HepG2 (cell line): ENCODE measurements at places on chromosomes 4 and X. TPM values are rescaled to one million over a fixed set of nuclear protein-coding genes. Genes with fewer than 3 reads are reported as not detected.
A peak's percentile ranks its signal among the peaks of the same experiment; 100 is the strongest.

NXF2B gene
- total RNA-seq: not detected in 2 replicates

OPRPN gene
- not detected in 2 replicates for total RNA-seq

PF4V1 gene
- total RNA-seq: not detected in 2 replicates

ZIC3 gene
- total RNA-seq: not detected in 2 replicates

PPP4R3C gene
- total RNA-seq: not detected in 2 replicates

SMR3B gene
- not detected in 2 replicates for total RNA-seq

SPARCL1 gene
- total RNA-seq: 0.04 TPM in 1 of 2 replicates, not detected in the other

FAM184B gene
- total RNA-seq: not detected in 2 replicates

NAAA gene
- total RNA-seq: 11.7 and 24.6 TPM in 2 replicates

- no peak for DNase-seq
Observed at GRCh38 chr4:76156635-76157034, 8.4 kb upstream of the NUP54 start.

- DNase-seq: peak; percentile 21
Observed at GRCh38 chr4:163048447-163048846, 118.2 kb downstream of the NAF1 start.

- DNase-seq: no peak
Observed at GRCh38 chr4:2786794-2787229, 6.1 kb upstream of the SH3BP2 start.

DNA sequence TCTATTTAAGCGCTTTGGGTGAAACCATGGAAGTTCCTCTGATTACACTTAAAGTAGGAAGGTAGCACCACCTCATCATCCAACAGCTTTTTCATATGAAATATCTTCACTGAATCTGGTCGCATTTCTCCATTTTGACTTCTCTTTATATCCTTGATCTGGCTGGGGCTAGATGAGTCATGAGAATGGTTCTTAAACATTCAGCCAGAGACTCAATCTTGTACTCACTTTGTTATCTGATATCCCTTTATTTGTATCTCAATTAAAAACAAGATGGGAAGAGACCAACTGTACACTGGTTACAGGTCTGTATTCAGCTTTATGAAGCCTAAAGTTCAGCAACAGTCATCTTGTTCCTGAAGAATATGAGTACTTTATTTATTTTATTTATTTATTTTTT lies 84.9 kb downstream of the CBLL2 start:
- no peak for DNase-seq

GRCh38 chr4:2937146-2937857 lies 25.9 kb downstream of the NOP14 start:
- DNase-seq: peak; percentile 91

DNA sequence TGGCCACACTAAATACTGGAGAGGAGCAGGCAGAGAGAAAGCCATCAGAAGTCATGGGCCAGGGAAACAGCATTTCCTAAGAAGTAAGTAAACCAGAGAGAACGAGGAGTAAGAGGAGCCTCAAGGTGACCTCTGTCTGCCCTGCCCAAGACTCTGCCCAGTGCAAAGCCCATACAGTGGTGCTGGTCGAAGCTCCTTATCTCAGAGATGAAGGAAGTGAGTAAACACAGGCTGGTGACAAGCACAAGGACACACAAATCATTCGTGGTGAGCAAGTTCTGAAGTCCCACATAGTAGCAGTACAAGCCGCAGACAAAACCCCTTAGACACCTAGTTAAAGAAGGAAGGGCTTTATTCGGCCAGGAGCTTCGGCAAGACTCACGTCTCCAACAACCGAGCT lies 62.7 kb downstream of the DCTD start:
- no peak for DNase-seq

DNA sequence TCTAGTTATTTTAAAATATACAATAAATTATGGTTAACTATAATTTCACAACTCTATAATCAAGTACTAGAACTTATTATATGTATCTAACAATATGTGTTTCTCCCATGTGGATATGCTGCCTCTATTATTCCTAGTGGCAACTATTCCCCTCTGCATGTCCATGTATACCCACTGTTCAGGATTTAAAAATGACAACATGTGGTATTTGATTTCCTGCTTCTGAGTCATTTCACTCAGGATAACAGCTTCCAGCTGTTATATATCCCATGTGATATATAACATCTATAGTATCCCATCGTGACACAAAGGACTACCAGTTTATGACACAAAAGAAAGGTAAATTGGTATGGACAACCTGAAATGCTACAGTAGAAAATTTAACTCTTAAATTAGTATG lies 167.4 kb upstream of the TACR3 start:
- DNase-seq: no peak

DNA sequence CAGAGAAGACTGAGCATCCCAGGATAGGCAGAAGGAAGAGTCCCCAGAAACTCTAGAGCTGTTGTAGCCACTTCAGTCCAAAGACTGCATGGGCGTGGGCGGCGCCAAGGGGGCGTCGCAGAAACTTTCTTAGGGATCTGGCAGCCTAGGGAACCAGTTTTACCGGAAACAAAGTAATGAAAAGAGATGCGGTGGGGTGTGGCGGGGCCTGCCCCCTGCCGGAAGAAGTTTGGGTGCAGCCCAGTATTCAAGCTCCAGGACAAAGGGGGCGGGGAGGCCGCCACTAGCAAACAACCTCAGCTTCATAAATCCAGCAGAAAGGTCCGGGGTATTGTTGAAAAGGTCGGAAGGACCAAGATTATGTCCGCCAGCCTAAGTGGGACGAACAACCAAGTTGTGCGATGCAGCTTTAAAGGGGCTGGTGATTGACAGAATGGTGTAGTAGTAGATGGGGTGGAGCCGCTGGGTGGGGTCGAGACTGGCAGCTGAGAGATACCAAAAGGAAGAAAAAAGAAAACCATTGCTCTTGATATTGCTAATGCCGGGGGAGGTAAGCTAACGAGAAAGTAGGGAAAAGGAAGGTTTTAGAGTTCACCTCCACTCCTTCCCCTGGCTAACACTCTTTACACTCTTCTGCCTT lies 190.5 kb downstream of the RRAGB start:
- no peak for DNase-seq

- DNase-seq: no peak
Observed at GRCh38 chr4:1291091-1291490, 1.4 kb downstream of the MAEA start.

DNA sequence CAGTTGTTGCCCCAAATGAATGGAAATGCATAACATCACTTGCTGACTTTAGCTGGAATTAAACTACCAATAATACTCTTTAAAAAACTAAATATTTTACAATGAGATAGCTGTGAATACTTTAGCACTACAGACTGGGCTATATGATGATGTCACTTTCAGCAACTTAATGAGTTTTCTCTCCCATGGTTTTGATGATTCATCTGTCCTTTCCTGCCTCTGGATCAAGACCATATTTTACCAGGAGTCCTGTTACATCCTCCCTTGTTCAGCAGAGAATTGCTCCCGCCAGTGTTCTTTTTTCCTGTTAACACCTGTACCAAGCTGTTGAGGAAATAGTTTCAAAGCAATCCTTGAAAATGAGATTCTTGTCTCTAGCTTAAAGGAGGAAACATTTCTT lies 543.0 kb downstream of the SPRY1 start:
- no peak for DNase-seq

- DNase-seq: no peak
Observed at GRCh38 chr4:85477534-85477933, 2.6 kb downstream of the ARHGAP24 start.

DNA sequence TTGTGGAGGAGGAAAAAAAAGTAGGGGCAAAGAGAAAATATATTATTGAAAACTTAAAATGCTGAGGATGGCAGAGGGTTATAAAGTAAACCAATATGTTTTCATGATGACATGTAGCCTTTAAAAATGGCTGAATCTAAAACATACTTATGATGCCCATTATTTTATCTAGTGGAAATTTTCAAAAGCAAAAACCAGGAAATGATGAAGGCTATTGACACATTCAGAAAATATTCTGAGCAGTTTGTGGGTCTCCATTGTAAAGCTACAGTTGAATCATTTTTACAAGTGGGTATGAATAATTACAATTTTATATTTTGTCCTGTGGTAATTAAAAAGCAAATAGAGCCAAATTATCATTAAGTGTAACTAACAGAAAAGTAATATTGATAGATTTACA lies 10.7 kb downstream of the PLS3 start:
- no peak for DNase-seq

DNA sequence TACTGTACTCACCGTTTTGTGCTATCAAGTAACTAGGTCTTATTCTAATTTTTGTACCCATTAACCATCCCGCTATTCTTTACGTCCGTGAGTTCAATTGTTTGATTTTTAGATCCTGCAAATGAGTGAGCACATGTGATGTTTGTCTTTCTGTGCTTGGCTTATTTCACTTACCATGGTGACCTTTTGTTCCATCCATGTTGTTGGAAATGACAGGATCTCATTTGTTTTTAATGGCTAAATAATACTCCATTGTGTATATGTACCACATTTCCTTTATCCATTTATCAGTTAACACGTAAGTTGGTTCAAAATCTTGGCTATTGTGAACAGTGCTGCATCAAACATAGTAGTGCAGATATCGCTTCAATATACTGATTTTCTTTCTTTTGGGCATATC lies 48.3 kb downstream of the USP9X start:
- DNase-seq: no peak
